Kidney capillary endothelial cell (primary cell): ENCODE measurements at places on chromosomes 3 and 15.

GRCh38 chr3:43998836-43999727, 242.6 kb upstream of the TOPAZ1 start:
- DNase-seq = no peak

GRCh38 chr3:129608936-129609590, 2.6 kb upstream of the PLXND1 start:
- DNase-seq = no peak

DNA sequence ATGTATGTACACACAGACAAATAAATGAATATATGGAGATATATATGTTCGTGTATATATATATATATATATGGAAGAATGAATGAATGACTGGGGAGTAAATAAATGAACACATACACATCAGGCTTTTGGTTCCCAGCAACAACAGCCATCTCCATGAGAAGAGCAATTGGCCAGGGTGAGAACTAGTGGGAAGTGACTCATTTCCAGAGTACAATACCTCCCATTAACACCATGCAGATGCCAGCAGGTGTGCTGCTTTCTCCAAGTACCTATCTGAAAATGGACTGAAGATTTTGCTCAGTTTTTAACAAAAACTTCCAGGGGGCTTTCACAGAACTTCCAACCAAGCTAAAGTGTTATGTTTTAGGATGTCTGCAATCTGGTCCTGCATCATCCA, 179.8 kb upstream of the SLC2A2 start:
- no peak for DNase-seq

GRCh38 chr3:187951452-187952190, 202.3 kb upstream of the LPP start:
- DNase-seq = no peak

- DNase-seq = peak; percentile 93
Observed at GRCh38 chr15:99452728-99453636, 112.8 kb upstream of the MEF2A start.
